Small intestine (tissue), 16 donors: ENCODE measurements at places on chromosomes 2 and 18.
A peak's percentile ranks its signal among the peaks of the same experiment; 100 is the strongest.

GRCh38 chr2:20571644-20572215, 79.2 kb downstream of the HS1BP3 start:
- no peak for DNase-seq

DNA sequence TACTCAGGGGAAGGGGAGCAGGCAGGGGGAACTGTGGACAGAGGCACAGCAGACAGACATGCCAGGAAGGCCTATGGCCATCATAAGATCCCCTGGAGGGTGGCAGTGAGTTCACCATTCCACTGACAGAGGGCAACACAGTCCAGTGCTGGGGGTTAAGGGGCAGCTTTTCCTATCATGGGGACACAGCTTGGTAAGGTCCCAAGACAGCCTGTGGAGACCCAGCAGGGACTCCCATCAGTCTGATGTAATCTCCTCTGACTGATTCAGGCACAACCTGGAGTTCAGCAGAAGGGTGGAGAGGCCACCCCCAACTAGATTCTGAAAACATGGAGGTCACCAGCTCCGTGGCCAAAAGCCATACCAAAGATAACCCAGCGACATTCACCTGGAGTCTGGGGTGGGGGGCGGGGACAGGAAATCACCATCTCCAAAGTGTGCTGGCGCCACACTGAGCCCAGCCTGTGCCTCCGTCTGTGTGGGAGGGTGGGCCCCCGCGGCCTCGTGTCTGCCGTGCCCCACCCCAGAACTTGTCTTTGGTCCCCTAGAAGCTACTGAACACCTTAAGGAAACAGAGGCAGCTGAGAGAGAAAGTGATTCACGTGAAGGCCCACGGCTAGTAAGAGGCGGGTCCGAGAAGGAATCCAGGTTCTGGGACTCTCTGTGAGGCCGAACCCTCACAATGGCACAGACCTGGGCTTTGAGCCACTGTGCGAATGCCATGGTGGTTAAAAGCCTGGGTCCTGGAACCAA, 28.6 kb downstream of the DNMT3A start:
- DNase-seq = no peak

GRCh38 chr2:233354971-233355574, 779 bp downstream of the DGKD start:
- DNase-seq = peak; percentile 75

DNA sequence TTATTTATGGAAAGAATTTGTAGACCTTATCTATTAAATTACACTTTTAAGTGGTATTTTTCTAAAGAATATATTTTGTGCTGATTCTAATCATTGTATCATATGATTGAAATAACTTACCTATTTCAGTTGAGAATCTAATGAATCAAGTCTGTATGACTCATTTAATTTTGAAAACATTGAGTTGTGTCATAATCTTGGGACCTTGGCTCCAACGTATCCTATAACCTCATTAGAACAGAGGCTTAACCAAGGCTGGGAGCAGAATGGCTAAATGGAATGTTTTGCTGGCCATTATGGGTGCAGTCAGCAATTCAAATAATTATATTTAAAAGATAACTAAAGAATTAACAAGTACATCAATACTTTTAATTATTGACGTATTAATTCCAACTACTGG, 19.6 kb upstream of the GULP1 start:
- no peak for DNase-seq

GRCh38 chr2:50720697-50721315, 311.1 kb downstream of the NRXN1 start:
- no peak for DNase-seq

DNA sequence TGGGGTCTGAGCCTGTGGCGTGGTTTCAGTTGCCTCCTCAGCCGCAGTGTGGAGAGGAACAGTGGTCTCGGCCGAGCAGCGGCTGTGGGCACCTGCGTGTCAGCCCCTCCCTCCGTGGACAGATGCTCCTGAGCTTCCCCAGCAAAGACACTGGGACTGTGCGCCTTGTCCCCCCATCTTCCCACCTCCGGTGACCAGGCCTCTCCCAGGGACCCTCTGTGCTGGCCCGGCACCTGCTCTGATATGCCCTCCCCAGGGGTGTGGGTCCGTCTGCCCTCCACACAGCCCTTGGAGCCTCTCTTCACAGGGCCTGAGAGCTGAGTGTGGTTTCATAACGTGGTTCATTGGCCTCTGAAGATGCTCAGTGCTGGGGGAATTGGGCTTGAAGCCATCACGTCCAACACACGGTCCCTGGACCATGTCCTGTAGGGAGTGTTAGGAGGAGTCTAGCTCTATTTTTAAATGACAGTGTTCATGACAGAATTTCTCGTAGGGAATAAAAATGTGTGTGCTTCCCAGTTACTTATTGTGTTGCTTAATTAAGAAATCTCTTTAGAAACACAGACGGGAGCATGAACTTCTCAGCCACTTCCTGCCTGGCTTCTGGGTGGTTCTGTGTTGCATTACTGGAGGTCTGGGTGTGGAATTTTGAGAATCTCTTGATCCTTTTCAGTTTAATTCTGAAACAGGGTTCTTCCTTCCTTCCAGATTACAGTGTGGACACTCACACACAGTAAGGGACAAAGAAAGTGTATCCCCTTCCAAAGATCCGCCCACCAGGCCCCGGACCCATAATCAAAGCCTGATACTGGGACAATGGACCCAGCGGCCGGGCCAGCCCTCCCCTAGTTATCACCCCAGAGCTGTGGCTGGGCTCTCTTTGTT, 110.7 kb downstream of the NFATC1 start:
- no peak for DNase-seq

DNA sequence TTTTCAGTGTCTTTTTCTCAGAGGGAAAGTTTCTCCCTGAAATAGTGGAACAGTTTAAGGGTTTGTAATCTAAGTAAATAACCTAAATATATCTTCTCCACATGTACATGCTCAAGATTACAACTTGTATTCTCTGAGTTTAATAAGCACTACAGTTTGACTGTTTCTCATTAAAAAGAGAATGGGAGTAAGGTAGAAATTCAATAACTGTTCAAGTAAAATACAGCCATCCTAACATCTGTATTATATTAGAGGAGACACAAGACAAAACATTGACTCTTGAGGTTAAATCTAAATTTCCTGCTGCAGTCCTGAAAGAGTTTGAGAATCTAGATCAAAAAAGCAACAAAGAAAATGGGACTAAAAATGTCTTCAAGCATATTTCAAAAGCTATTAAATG, 73.0 kb upstream of the ZNF397 start:
- no peak for DNase-seq

DNA sequence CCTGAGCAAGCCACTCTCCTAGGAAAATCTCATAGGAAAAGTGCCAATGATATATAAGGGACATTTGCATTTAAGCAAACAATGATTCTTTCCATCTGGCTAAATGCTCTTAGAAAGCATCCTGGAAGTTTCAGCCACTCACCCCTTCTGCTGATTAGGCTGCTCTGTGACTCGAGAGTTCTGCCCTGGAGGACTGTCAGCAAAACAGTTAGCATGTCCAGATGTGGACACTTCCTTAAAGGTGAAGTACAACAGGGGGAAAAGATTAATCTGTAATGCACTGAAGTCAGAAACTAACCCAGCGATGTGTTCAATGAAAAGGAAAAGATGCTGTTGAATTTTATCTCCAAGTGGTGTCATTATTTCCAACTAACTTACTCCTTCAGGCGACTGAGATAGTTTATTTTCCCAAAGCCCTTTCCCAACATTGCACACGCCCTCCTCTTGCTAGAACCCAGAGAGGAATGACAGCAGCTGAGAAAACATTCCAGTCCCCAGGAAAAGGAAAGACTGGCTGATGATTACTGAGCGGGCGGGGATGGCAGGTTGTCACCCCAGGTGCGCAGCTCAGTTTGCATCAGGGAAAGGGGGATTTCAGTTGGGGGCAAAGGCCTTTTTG, 214.0 kb downstream of the SS18 start:
- DNase-seq = peak; percentile 5

GRCh38 chr18:24538414-24539264, 78.2 kb downstream of the HRH4 start:
- DNase-seq = peak; percentile 39

GRCh38 chr18:62312851-62313250, 12.3 kb upstream of the TNFRSF11A start:
- no peak for DNase-seq

GRCh38 chr2:201233192-201233811, 27.0 kb upstream of the CASP8 start:
- DNase-seq = peak; percentile 98

DNA sequence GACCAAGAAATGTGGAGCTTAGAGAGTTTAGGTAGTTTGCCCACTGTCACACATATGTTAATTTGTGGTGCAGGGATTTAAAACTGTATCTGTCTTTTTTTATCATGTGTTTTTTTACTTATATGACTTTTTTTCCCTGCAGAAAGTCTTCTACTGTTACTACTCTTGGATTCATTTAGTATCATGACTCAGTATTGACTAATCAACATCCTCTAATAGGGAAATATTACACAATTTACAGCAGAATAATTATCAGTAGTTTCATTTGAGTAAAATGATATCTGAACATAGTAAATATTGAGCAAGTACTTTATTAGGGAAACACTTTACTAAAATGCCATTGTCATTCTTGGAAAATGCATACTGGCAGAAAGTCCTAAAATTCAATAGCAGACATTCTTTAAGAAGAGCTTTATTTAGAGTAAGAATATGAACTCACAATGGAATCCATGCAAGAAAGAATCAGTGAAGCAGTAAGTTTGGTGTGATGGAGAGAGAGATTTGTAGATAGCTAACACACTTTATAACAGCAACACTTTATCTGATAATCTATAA, 425.9 kb upstream of the SLC8A1 start:
- no peak for DNase-seq

DNA sequence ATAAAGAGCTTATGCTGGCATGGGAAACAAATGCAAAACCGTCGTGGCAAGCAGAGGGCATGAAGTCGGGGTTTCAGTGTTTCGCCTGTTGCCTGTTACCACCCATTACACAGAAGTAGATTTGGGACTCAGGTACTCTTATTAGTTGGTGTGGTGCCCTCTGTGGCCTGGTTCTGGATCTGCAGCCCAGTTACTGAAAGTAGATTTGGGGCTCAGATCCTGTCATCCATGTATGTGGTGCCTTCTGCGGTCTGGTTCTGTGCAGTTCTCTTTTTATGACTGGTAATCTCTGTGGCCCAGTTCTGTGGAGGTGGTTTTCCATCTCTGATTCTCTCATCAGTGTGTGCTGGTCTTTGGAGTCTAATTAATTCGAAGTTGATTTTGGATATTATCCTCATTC, 45.2 kb downstream of the ADNP2 start:
- DNase-seq = peak; percentile 7

DNA sequence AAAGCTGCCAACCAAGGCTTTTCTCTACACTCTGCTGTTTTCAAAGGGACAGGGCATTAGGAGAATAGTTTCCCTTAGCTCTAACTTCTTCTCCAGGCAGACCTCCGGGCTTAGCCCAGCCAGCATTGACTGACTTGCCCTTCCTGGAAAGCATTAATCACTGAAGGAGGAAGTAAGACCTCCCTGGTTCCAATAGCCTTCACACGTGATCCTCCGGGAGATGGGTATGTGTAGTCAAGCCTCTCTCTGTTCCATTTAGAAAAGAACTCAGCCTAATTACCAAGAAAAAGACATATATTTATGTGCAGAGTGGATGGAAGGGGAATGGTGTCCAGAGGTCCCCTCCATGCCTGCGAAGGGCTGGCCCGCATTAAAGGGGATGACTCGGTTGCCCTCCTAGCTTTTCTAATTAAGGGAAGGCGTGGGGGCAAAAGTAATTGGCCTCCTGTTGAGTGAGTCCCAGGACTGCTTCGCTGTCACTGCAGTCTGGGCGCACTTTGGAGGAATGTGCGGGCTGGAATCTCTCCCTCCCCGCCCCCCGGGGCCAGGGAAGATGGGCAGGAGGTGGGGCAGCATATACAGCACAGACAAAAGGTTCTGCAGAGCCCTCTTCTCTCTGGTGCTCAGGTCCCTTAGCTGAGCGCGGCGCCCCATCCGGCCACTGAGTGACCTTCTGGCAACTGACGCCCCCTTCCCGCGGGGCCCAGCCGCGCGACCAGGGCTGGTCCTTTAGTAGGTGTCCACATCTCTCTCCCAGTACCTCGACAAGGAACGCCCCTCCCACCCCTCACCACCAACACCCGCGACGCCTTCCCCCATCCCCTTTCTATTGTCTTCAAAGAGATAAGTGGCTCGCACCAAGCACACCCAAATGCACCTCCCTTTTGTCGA, 686.0 kb downstream of the NRXN1 start:
- no peak for DNase-seq

DNA sequence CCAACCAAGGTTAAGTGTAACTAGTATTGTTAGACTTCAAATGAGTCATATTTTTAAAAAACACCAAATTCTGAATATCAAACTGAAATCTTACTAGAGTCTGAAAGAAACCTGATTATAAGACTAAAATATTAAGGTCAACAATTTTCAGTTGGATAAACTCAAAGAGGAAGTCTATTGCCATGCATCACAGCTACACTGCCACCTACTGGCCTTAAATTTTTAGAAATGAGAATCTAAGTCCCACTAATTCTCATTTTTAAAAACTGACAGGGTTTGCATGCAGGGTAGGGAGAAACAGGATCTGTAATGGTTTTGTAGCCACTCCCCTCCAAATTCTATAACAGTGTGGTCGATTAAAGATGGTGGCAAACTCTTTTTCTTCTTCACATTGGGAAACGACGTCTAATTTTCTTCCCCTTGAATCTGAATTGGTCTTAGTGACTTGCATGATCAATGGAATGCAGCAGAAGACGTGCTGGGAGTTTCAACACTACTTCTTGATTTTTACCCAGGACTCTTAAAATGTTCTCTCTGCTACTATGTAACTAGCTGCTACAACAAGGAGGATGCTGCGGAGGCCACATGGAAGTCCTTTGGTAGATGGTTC, 176.1 kb upstream of the SESTD1 start:
- DNase-seq = no peak

GRCh38 chr2:47237375-47238334, 82.5 kb upstream of the STPG4 start:
- DNase-seq = no peak

DNA sequence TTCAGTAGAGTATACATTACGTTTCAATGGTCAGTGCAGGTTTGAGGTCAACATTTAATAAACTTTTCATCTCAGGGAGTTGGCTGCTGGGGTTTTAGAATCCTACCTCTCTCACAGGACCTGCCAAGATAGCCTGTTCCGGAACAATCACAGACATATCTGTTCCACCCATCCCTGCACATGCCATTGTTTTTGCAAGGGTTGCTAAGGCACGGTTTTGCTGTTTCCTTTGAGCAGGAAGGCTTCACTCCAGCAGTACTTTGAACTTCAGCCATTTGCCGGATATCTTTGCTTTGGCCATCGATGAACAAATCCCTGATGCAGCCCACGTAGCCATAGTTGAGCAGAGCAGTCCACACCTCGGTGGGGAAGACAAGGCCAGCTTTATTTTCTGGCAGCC, 493.8 kb downstream of the NRXN1 start:
- no peak for DNase-seq

DNA sequence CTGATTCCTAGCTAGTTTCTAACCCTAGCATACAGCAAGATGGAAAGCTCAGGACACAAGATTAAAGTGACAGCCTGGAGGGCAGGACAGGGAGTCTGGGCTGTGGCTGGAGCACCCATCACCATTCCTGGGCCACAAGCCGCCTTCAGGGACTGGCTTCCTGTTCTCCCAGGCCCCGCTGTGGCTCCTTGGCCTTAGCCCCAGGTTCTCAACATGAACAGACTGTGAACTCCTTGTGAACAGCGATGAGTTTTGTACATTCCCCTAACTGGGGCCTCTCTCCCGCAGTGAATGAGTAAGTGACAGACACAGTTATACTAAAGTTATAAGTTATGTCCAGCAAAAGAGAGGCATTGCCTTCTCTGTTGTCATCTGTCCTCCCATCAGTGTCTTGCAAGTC, 35.9 kb upstream of the SLC14A1 start:
- DNase-seq = no peak

GRCh38 chr2:193539188-193539587, 1344.5 kb upstream of the TMEFF2 start:
- DNase-seq = no peak

GRCh38 chr18:63245600-63245999, 74.0 kb downstream of the BCL2 start:
- DNase-seq = no peak
